ENCODE measurements at places on chromosomes 1 and 21.

GRCh38 chr1:42952303-42953001 is 6.2 kb downstream of the SLC2A1 start:
- no peak for DNase-seq

- no peak for DNase-seq
Measured at GRCh38 chr1:226644541-226645176, 94.4 kb downstream of the ITPKB start.

- DNase-seq = no peak
Measured at GRCh38 chr1:202004711-202005110, 5.7 kb upstream of the ELF3 start.

DNA sequence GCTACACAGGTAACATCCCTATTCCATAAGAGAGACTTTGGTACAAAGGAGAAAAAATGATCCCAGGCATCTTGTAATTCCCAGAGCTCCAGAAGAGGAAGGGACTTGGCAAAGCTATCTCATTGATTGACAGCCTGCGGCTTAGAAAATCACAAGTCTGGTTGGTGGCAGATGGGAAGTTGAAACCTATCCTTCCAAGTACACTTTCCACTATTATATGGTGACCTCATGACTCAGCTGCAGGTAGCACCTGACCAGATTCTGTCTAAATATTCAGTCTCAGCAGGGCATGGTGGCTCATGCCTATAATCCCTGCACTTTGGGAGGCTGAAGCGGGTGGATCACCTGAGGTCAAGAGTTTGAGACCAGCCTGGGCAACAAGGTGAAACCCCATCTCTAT is 89.9 kb downstream of the TIAM1 start:
- no peak for DNase-seq

- DNase-seq = no peak
Measured at GRCh38 chr1:248791010-248791409, 34.7 kb downstream of the SH3BP5L start.

Data from HAP-1 (cell line).